ENCODE measurements at places on chromosomes 6 and 20.

- no peak for DNase-seq
Observed at GRCh38 chr6:37934276-37934675, 114.7 kb downstream of the ZFAND3 start.

- DNase-seq, result no peak
Observed at GRCh38 chr6:149354009-149354408, 36.5 kb downstream of the TAB2 start.

GRCh38 chr6:21590346-21590745, 3.2 kb upstream of the SOX4 start:
- no peak for DNase-seq

DNA sequence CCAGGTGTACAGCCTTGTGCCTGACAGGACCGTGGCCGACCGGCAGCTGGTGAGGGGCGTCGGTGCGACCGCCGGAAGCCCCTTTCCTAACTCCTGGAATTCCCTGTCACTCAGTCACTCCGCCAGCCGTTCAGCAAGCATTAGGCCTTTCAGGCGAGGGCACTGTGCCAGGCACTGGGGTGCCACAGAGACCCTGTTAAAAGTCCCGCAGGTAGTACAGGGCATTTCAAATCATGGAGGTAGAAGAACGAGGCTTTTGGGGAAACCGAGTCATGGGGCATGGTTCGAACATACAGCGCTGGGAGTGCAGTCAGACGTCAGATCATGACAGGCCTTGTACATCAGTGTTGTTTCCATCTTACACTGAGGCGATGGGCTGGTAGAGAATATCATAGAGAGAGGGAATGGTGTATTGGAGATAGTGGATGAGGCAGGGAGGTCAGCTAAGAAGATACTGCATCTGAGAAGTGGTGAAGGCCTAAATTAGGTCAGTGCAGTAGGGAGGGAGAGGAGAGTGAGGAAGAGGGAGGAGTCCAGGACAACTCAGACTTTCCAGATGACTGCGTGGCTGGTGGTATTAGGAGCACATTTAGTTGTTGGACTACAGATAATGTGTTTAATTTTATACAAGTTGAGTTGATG, 892 bp upstream of the DXO start:
- peak; percentile 24 for DNase-seq

DNA sequence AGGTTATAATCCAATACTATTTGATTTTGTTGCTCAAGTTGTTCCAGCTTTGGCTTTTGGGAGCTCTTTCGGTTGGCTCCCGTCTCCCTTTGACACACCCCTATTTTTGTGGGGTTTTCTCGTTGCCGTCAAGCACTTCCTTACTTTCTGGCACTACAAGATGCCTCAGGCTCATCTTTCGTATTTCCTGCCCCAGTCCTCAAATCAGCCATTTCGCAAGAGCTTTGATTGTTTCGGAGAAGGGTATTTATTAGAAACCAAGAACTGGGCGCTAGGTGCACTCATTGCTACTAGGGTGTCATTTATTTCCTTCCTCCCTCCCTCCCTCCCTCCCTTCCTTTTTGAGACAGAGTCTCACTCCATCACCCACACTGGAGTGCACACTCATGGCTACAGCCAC, 13.3 kb upstream of the SOX12 start:
- no peak for DNase-seq

DNA sequence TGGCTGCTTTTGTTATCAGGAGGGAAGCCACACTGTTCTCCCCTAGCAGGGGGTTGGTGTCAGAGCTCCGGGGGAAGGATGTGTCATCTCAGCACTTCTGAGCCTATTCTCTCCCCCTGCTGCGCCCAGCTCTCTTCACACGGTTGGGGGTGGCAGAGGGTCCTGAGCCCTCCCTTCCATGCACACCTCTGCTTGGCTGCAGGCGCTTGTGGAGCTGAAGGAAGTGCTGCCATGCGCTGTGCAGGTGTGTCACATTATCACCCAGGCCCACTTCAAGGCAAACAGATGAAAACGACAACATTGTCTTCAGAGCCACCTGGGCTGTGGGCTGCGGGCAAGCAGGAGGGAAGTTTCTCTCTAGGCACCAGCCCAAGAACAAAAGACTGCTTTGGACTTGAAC, 263.4 kb downstream of the BMP7 start:
- no peak for DNase-seq

- peak; percentile 53 for DNase-seq
Observed at GRCh38 chr6:71205336-71205956, 83.2 kb upstream of the OGFRL1 start.

GRCh38 chr6:163281634-163282033, 132.9 kb upstream of the QKI start:
- DNase-seq, result no peak

All from astrocyte of the spinal cord (primary cell).